ENCODE measurements at places on chromosomes 2 and 18.
A peak's percentile ranks its signal among the peaks of the same experiment; 100 is the strongest.

DNA sequence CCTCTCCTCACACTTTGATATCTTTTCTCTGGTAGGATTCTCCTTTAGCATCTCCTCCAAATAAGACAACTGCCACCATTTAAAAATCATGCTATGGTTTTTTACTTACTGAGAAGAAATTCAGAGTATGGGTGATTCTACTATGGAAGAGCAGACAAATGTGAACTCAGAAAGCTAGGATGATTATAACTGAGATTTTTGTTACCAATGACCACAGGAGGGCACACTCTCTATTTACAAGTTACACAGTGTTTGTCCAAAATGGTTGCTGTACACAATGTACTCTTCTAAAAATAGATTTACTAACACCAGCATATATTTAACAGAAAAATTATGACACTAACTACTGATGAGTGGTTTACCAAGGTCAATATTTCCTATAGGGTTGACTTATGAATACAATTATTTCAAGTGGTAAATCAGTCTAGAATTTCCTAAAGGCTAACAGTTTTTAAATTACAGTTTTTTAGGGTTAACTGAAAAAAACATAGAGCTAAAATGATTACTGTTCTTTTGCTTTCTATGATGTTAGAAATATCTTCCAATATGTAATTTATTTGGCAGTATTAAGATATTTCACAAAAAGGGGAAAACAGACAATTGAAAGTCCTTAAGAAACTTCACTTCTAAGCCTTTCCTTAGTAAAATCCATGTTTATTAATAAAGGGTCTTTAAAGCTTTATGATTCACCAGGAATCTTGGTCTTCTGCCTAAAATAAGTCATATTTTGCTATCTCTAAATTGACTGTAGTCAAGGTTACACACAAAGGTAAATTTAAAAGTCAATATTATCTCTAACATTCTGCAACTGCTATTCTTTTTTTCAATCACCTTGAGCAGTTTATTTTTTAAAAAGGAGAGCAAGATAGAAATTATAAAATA lies 57.2 kb downstream of the MAP4K3 start:
- DNase-seq: no peak

DNA sequence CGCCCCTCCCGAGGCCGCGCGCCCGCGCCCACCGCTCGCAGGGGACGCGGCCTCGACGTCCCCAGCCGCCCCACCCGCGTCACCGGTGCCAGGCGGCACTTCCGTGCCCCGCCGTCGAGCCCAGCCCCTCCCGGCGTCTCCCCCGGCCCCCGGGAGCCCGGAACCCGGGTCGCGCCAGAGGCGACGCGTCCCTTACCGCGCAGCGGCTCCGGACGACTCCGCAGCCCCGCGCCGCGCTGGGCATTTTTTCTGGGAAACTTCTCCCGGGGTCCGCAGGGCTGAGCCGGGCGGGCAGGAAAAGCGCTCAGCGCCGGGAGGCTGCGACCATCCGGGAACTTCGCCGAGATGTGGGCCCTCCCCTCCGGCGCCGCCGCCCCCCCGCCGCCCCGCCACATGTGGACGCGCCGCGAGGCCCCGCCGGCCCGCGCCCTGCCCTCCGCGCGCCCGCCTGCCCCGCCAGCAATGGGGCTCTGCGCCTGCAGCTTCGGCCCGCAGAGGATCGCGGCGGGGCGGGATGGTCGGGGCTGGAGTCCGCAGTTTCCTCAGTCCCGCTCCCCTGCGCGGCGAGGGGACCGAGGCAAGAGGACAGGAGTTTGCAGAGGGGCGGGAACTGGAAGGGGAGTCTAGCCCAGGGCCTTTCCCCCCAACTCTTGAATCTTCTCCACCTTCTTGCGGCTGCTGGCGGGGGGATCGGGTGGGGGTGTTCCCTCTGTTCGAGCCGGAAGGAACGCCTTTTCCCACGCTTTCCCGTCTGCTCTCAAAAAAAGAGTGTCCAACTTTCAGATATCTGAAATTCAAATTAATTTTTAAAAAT lies 81.5 kb downstream of the CHRNA1 start:
- DNase-seq: peak; percentile 88

- no peak for DNase-seq
Measured at GRCh38 chr2:36168115-36168514, 187.5 kb upstream of the CRIM1 start.

DNA sequence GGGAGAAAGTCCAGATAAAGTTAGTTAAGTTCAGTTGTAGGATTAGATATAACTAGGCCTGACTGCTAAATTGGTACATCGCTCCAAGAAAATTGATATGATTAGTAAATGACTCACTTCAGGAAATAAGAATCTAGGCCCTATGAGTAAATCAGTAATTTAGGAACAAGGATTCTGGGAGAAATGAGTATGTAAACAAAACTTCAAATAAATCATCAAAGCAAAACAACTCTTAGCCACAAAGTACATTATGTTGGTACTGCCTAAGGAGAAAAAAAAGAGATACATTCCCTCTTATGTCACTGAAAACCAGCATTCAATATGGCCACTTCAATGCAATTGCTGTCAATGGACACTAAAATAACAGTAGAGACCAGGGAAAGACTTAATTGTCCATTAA lies 529.1 kb downstream of the ZNF804A start:
- no peak for DNase-seq

DNA sequence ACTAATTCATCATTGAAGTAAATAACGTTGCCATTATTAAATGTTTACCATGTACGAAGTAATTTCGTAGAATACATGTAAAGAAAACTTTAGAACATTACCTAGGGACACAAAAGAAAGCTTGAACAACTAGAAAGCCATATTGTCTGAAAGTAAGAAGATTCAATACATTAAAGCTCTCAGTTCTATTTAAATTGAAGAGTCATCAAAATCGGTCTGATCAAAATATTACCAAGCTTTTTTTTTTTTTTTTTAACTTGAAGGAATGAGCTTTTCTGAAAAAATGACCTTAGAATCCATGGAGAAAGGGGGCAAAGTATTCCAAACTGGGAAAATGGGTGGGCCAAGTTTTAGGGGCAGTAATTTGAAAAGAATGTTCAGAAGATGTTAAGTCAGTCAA lies 300.8 kb downstream of the GPD2 start:
- DNase-seq: no peak

DNA sequence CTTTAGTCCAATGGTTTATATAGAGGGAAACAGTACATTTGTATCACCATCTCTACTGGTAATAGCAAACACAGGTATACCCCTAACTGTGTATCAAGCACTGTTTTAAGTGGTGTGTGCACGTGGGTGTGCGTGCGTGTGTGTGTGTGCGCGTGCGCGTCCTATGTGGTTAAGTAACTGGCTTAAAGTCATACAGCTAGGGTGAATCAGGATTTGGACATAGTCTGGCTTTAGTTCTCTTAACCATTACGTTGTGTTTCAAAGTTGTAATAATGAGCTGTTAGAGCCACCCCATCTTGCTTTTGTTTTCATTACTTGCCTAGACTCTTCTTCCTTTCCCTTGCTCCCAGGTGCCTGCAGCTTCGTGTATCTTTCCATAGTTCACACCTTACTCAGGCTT lies 2.1 kb downstream of the HADHB start:
- DNase-seq: no peak

GRCh38 chr2:100778637-100779450 lies 41.1 kb upstream of the NPAS2 start:
- no peak for DNase-seq

- peak; percentile 73 for DNase-seq
Measured at GRCh38 chr18:8615397-8616027, 6.3 kb downstream of the RAB12 start.
